ENCODE measurements at places on chromosomes 7 and 10. TPM values are rescaled to one million over a fixed set of nuclear protein-coding genes. Genes with fewer than 3 reads are reported as not detected.

GJD4 gene
- not detected for total RNA-seq

CLIP2 gene
- 17.7 TPM for total RNA-seq

HOXA7 gene
- not detected for total RNA-seq

WNT8B gene
- not detected for total RNA-seq

VSTM2A gene
- not detected for total RNA-seq

SORBS1 gene
- total RNA-seq, result 1.6 TPM

FXYD4 gene
- not detected for total RNA-seq

PHYH gene
- 8.2 TPM for total RNA-seq

FAM53B gene
- total RNA-seq, result 77.0 TPM

ARL4A gene
- 87.8 TPM for total RNA-seq

ARHGAP22 gene
- total RNA-seq, result 0.39 TPM

RTKN2 gene
- 0.22 TPM for total RNA-seq

MMD2 gene
- total RNA-seq, result not detected

CPEB3 gene
- 0.65 TPM for total RNA-seq

NOBOX gene
- not detected for total RNA-seq

BAIAP2L1 gene
- total RNA-seq, result 40.8 TPM

PTF1A gene
- total RNA-seq, result 0.79 TPM

ADO gene
- 17.5 TPM for total RNA-seq

KLLN gene
- 0.65 TPM for total RNA-seq

RRP12 gene
- 17.7 TPM for total RNA-seq

WDR86 gene
- total RNA-seq, result 13.7 TPM

CTNNA3 gene
- total RNA-seq, result under 0.01 TPM

ZNF853 gene
- 2.4 TPM for total RNA-seq

CHCHD2 gene
- total RNA-seq, result 188 TPM

SFTPA1 gene
- not detected for total RNA-seq

SPACDR gene
- 0.87 TPM for total RNA-seq
